Uterus (tissue), 4 donors: ENCODE measurements at places on chromosomes 5 and 9. TPM values are rescaled to one million over a fixed set of nuclear protein-coding genes. Genes with fewer than 3 reads are reported as not detected.

Gene WNT8A
- not detected for total RNA-seq

Gene C5orf52
- not detected for total RNA-seq

Gene TMEM232
- 7.1 TPM for total RNA-seq

Gene CD14
- 0.51 TPM for total RNA-seq

Gene PCDHGB5
- 16.5 TPM for total RNA-seq

GRCh38 chr9:16552252-16552651, 318.2 kb downstream of the BNC2 start:
- DNase-seq: no peak

DNA sequence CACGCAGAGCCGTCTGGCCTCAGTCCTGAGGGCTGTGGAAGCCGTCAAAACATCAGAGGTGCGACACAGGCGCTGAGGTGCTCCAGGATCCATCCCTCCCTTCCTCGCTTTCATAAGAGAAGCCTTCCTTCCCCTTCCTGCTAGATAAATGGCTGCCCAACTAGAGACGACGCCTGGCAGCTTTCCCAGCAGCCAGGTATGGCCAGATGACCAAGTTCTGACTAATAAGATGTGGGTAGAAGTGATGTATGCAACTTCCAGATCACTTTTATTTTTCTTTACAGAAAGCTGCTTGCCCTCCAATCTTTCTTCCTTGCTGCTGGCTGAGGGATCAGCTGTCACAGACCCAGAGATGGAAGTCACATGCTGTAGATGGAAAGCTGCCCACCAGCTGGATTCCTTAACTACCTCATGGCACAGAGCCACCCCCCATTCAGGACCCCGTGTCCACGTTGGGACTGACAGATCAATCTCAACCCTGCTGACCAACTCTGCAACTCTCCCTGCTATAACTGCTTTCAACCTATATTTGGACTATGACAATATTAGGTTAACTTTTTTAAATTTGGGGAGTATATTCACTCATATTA, 8.8 kb downstream of the MAPK9 start:
- DNase-seq: no peak

GRCh38 chr9:136631038-136632000, 31.4 kb upstream of the EGFL7 start:
- peak; percentile 74 for DNase-seq

DNA sequence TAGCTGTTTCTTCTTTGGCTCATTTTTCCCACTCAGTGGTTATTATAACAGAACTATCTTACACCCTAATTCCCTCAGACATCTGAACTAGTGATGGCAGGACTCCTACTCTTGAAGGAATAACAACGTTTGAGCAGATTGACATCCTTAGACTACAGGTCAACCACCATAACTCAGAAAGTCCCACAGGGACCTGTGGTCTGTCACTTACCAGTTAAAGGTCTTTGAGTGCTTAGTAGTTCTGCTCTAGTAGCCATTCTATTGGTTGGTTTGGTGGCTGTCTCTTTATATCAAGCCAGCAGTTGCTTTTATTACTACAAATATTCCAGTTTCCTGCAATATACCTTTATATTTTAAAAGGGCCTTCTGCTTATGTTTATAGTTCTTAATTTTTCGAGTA, 67.2 kb upstream of the FCHO2 start:
- no peak for DNase-seq
